AG09309 (cell line): ENCODE measurements at places on chromosomes 2 and 18.

DNA sequence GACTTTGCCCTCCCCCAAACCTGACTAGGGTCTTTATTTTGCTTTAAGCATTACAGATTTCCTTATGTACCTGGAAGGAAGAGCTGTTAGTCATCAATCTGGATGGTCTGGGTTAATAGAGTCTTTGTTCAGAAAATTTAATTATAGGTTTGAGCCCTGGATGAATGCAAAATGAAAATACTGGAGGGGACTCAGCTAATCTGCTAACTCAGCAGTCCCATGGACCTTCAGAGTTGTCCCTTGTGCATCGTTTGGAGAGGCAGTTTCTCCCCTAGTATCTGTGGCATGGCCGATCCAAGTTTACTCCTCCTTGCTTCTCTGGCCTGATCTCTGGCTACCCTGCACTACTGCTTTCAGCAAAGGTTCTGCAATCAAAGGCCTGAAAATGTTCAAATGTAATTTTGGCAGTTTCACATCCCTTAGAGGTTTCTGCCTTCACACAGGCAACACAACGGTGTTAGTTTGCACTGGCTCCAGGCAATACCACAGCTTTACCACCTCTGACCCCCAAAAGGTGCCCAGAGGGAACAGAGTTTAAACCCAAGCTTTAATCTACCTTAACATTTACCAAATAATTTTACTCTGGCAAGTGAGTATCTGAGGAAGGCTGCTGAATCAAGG, 134.3 kb downstream of the THADA start:
- no peak for DNase-seq

DNA sequence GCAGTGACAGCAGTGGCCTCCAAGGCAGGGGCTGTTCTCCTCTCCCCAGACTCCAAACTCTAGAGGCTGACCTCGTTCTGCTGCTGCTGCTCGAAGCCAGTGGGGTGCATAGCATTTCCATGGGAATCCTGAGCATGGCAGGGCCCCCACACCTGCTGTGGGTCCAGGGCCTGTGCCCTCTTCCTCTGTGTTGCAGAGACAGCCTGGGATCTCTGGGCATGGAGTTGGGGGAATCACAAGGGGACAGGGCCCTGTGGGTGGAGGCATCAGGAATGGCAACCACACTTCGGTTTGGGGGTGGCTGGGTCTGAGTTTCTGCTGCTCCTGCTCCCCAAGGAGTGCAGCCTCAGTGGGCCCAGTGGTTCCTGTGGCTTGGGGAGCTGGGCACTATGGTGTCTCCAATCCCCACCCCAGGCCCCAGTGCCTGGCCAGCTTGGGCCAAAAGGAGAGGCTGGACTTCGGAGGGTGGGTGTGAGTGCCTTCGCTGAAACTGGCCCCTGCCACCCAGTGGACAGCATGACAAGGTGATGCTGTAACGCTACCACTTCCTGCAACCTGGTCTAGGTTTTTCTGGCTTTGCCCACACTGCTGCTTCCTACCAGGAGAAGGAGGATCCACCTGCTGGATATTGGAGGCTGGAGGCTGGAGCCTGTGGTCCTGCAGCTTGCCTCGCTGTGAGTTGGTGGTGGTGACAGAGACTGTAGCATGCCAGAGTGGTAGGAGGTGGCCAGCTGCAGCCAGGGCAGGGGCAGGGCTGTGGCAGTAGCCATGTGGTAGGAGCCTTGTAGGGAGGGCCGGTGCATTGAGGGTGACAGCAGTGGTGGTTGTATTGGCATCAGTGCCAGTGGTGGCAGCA, 56.6 kb downstream of the SOWAHC start:
- no peak for DNase-seq

DNA sequence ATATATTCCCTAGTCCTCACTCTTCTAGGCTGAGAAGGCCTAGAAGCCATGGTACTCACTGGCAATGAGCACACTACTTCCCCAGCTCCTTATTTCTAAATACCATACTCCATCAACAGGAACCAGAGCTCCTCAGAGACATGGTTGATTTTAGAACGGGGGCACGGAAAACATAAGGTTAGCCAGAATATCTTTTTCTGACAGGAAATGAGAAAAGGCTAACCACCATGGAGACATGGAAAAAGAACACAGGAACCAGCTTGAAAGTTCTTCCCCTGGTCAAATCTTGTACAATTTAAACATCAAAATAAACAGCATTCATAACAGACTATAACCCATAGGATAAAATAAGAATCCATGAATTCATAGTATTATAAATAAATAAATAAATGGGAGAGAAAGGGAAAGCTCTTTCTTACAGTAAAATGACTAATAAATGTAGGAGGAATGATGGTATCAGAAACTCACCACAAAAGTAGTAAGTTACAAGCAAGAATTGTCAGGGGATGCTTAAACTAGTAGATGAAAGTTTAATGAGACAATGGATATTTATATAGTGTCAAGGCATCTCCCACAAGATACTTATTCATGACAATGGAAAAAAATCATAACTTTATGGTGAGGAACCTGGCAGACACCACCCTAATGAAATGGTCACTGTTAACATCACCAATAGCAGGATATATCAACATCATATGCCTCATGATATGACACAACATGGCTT, 20.6 kb upstream of the GCC2 start:
- no peak for DNase-seq

GRCh38 chr2:20972792-20973565, 70.9 kb downstream of the APOB start:
- DNase-seq: no peak

DNA sequence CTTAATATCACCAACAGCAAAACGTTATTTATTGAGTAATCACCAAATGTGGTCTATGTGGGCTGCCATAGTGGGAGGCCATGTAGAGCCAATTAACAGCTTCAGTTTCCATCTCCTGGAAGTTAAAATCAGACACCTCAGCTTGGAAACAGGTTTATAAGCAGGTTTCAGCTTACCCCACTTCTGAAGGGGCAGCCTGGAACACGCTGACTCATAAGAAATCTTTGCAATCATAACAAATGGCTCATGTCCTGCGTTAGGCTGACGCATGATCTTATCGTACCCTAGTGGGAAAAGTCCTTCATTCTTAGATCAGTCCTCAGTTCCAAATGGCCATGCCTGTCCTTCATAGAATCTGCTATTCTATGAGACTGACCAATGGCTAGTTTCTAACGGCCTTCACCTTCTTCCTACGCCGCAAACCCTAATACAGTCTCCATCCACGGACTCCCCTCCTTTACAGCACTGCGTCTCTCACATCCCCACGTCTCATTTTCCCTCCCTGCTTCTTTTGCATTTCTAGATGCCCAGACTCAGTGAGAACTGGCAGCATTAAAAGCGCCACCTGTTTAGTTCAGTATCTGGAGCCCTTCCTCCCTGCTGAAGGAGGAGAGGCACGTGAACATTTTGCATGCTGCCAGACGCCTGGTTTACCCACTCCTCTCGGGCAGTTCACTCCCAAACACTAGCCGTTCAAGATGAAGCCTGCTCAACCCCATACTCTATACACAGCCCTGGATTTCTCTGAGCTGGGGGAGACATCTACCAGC, 24.2 kb upstream of the BZW1 start:
- DNase-seq: peak; percentile 84

GRCh38 chr2:151862700-151863099, 34.5 kb upstream of the ARL5A start:
- DNase-seq: no peak

GRCh38 chr18:23437357-23438045, 15.6 kb upstream of the RIOK3 start:
- DNase-seq: peak; percentile 11

GRCh38 chr2:177595126-177595845, 202.7 kb downstream of the AGPS start:
- no peak for DNase-seq

- DNase-seq: no peak
Observed at GRCh38 chr2:189300916-189301315, 121.4 kb upstream of the COL5A2 start.

DNA sequence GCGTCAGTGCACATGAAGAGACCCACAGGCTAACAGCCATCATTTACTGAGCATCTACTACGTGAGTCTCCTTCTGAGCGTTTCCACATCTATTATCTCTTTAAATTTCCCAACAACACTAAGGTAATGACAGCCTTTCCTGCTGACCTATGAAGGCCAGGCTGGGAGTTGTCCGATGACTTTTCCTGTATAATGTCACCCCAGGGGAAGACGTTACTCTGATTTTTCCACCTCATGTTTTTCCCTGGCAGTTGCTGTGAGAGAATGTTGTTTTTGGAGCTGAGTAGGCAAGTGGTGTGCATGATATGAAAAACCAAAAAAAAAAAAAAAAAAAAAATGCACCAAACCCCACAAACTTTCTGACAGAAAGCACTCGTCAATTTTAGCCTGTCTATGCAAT, 207.6 kb downstream of the SLC8A1 start:
- no peak for DNase-seq

GRCh38 chr2:75284345-75284744, 85.0 kb upstream of the TACR1 start:
- DNase-seq: no peak
